Erythroblast (primary cell): ENCODE measurements at places on chromosomes 12 and 14.

DNA sequence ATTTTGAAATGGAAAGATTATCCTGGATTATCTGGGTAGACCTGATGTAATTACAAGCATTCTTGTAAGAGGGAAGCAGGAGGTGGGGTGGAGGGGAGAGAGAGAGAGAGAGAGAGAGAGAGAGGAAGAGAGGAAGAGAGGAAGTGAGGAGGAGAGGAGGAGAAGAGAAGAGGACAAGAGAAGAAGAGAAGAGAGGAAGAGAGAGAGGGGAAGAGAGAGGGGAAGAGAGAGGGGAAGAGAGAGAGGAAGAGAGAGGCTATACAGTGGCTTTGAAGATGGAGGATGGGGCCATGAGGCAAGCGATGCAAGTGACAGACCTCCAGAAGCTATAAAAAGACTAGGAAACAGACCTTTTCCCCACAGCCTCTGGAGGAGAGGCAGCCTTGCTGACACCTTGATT lies 13.7 kb upstream of the CHST11 start:
- no peak for DNase-seq

DNA sequence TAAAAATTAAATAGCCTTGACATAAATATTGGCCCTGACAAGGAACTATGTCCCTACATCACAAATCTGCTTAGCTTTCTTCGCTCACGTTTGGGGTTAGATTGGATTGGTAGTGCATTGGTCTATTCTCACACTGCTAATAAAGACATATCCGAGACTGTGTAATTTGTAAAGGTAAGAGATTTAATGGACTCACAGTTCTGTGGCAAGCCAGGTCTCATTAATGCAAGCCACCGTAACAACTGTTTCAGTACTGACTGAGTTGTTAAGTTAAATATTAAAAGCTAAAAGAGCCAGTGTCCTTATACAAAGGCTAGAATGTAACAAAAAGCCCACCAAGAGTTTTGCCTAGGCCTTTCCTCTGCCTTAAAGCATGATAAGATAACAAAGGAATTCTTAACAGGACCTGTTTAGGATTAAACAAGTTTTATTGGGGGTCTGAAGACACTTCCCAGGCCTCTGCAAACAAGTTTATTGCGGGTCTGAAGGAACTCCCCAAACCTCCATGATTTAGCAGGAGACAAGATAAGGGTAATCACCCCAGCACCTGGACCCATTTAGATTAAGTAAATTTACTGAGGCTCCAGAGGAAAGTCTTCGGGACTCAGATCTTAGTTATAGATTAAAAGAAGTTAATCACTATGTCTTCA lies 88.2 kb upstream of the PTGDR start:
- DNase-seq, result no peak

GRCh38 chr12:54068418-54069070 lies 14.9 kb downstream of the HOXC4 start:
- no peak for DNase-seq

DNA sequence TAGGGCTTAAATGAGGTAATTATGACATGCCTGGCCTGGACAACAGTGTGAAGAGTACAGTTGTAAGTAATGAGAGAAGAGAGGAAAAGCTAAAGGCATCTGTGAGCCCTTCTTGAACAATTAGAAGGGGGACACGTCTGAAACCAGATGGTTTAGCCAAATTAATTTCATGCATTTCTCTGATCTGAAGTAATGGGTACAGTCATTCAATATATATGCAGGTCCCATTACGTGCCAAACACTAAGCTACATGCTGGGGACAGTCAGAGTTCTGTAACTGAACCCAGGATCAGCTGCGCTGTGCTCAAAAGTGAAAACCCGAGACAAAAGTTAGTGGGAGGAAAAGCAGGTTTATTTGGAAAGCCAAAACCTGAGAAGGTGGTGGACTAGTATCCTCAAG lies 207.2 kb upstream of the TMTC1 start:
- no peak for DNase-seq

DNA sequence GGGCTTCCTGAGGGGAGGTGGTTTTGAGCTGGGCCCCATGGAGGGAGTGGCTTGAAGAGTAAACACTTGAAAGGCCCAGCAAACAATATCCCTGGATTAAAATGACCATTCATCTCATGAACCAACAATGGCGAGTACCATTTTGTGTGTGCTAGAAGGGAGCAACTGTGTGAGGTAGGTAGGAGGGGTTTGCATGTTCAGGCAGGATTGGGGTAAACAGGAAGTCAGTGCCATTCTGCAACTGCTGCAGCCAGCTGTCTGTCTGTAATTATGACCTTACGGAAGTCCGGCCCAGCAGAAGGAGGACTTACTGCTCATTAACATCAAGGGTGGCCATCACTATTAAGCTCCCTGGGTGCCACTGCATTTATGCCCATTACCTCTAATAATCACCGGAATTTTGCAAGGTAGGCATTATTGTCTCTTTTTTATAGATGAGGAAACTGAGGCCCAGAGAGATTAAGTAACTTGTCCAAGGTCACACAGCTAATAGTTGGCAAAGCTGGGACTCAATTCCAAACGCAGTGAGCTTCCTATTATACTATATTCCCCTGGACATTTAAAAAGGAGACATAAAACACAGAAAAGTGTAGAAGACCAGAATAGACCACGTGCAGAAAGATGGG lies 16.6 kb upstream of the IFI27L2 start:
- DNase-seq, result no peak

GRCh38 chr14:70771781-70772212 lies 37.5 kb downstream of the MAP3K9 start:
- DNase-seq, result no peak

DNA sequence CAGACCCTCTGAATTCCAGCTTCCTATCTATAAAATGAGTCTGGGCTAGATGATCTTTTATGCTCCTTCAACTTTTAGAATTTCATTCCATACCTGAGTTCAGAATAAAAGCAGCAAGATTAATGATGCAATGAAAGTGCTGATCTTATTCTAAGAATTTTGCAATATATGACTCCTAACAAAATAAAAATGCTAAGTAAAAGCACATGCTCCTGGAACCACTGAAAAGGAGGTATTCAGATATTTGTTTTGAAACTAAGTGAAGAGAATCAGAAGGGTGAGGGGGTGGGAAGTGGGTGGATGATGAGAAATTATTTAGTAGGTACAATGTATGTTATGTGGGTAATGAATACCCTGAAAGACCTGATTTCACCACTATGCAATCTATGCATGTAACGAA lies 216.6 kb downstream of the PTPRO start:
- no peak for DNase-seq

- DNase-seq, result no peak
Measured at GRCh38 chr12:73625226-73625625, 912.4 kb upstream of the ATXN7L3B start.

DNA sequence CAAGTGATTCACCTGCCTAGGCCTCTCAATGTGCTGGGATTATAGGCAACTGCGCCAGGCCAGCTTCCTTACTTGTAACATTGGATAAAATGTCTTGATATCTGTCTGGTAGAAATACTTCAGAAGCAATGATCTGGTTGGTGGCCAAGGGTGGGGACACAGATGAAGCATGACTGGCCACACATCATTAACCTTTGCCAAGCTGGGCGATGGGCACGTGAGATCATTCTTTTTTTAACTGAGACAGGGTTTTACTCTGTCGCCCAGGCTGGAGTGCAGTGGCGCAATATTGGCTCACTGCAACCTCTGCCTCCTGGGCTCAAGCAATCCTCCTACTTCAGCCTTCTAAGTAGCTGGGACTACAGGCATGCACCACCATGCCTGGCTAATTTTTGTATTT lies 31.1 kb downstream of the PLEKHH1 start:
- DNase-seq, result no peak

- no peak for DNase-seq
Measured at GRCh38 chr14:50031602-50032313, 84.6 kb downstream of the VCPKMT start.

GRCh38 chr12:115810122-115810901 lies 467.2 kb downstream of the MED13L start:
- no peak for DNase-seq

- DNase-seq, result no peak
Measured at GRCh38 chr14:75443203-75443969, 15.6 kb downstream of the JDP2 start.

DNA sequence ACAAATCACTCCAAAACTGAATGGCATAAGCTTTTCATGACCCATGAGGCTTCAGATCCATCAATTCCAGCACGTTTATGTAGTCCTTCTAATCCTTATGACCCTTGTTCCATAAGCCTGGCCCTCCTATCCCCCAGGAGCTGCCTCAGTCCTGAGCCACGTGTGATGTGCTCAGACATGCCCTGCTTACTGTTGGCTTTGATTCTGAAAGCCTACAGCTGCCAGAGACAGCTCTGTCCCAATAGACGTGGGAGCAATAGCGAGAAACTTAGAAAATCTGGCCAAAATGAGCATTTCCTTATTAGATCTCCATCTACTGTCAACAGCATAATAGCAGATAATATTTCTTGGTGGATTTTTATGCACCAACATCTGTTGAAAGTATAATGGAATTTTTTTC lies 33.2 kb downstream of the DUSP6 start:
- no peak for DNase-seq

DNA sequence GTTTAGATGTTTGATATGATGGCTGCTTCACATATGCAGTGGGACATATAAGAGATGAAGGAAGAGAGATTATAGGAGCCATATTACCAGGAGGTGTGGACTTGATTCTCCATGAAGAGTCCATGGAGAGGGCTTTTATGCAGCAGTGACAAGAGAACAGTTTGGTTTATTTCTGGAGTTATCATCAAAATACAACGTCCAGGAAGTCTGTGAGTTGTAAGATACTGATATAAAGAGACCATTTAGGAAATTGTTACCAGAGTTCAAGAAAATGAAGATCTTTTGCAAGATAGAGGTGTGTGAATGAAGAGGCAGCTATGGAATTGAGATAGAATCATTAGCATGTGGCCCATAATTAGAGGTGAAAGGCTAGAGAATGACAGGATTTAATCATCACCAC lies 431.7 kb downstream of the NPAS3 start:
- no peak for DNase-seq

DNA sequence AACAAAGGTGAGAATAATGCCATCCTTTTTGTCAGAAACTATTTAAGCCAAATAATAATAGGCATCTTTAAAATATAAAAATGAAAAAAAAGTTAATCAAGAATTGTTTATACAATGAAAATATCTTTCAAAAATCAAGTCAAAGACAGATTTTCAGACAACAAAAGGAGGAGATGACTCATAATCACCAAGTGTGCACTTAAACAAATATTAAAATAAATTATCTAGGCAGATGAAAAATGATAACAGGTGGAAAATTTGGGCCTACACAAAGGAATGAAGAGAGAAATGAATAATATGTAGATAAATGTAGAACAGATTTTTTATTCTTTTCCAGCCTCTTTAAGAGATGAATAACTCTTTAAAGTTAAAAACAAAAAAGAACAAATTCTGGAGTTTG lies 250.0 kb upstream of the PLEKHG7 start:
- DNase-seq, result no peak

DNA sequence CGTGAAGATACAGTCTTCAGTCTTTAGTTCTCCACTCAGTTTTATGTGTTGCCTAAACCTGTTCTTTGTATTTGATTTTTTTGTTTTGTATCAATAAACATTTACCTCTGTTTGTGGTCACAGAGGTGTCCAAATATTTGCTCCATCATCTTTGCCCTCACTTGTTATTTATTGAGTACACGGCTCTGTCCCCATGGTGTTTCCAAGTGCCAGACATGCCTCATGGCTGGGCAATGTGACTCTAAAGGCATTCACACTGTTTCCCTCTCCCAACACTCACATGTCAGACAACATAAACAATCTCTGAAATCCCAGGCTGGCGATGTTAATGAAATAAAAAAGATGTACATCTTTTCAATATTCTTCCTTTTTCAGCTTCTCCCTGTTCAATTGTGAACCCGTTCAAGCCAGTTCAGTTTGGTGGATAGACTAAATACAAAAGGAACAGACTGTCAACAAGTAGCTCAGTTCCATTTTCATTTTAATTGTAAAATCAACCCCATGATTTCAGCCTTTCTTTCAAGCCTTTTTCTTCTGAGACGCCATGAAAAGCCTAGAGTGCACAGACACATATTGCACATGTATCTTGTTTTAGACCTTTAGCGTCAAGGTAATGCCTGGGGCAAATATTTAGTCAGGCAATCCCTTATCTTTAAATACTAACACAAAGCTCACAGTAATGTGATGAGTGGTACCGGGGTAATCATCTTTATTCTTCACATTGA lies 680.7 kb downstream of the GALC start:
- no peak for DNase-seq

DNA sequence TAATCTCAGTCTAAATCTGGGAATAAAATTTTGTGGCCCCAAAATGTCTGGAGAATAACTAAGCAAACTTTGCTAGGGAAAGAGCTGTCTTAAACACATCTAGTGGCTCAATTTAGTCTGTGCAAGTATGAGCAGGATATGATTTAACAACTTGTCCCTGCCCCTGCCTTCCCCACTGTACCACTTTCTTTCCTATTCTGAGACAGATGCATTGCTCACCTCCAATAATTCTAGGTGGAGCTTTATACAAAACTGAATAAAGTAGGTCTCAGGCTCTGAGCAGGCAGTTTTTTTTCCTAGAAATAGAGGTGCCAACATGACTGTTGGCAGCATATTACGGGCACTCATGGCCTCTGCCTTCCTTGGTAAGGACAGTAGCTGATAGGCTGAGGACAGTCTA lies 412.1 kb downstream of the DAD1 start:
- DNase-seq, result no peak

DNA sequence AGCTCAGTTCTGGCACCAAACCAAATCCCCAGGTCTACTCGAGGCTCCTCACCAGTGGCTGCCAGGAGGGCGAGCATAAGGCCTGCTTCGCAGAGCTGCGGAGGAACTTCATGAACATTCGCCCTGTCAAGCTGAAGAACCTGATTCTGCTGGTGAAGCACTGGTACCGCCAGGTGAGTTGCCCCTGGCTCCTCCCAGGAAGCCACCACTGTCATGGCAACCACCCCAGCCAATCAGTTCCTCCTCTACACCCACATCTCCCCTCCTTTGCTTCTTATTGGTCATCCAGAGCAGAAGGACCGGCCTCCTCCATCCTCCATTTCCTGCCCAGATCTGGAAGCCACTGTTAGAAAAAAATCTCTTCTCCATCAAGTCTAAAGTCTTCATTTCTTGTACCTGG lies 17.2 kb upstream of the OAS2 start:
- DNase-seq, result no peak

GRCh38 chr14:88729159-88729558 lies 63.6 kb downstream of the EML5 start:
- no peak for DNase-seq

DNA sequence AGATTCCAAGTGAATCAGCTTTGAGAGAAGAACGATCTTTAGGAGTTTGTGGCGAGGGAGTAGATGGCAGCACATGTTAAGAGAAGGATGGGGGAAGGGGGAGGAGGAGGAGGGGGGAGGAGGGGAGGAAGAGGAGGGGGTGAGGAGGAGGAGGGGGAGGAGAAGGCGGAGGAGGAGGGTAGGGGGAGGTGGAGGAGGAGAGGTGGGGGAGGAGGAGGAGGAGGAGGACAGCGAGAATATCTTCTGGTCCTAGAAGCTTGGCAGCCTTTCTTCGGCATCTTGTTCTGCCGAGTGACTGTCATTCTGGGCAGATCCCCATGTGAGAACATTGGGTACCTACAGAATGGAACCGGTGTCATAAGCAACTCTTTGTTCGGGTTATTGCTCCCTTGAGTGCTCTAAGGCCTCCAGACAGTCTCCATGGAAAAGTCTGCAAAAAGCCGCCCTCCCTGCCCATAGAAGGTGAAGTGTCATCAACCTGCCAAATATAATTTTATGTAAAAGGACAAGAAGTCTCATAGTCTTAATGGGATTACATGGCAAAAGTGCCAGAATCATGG lies 6.9 kb downstream of the RFC5 start:
- no peak for DNase-seq

- peak; percentile 79 for DNase-seq
Measured at GRCh38 chr14:76953311-76953945, 75.1 kb downstream of the IRF2BPL start.
